ENCODE measurements at places on chromosomes 11 and 22.
A peak's percentile ranks its signal among the peaks of the same experiment; 100 is the strongest.

DNA sequence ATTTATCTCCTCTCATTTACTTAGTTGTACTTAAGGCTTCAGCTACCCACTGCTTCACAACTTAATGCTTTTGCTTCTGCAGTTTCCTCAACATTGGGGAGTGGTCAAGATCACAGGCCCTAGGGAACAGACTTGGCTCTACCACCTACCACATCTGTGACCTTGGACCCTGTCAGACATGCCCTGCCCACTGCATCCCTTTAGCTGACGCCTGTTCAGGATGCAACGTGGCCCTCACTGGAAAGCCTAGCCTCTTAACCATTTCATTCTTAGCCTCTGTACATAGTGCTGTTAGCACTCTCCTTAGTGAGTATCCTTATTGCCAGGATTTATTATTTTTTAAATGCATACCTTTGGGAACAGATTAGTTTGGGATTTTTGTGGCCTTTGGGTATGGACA is 34.4 kb downstream of the TNRC6B start:
- no peak overlapping the region for H3K27ac ChIP-seq
- no peaks in the 10 kb centered on the region for H3K36me3 ChIP-seq
- H3K4me3 ChIP-seq, result no peak overlapping the region
- no peak for DNase-seq

- H3K4me1 ChIP-seq, result no peaks in the 10 kb centered on the region
- no peak overlapping the region for H3K27ac ChIP-seq
- no peaks in the 10 kb centered on the region for H3K27me3 ChIP-seq
- H3K4me3 ChIP-seq, result no peak overlapping the region
- peaks cover 88% of the 10 kb centered on the region for H3K36me3 ChIP-seq
- no peak for DNase-seq
These were observed 17.2 kb downstream of the DLAT start for GRCh38 chr11:112042161-112042960.

DNA sequence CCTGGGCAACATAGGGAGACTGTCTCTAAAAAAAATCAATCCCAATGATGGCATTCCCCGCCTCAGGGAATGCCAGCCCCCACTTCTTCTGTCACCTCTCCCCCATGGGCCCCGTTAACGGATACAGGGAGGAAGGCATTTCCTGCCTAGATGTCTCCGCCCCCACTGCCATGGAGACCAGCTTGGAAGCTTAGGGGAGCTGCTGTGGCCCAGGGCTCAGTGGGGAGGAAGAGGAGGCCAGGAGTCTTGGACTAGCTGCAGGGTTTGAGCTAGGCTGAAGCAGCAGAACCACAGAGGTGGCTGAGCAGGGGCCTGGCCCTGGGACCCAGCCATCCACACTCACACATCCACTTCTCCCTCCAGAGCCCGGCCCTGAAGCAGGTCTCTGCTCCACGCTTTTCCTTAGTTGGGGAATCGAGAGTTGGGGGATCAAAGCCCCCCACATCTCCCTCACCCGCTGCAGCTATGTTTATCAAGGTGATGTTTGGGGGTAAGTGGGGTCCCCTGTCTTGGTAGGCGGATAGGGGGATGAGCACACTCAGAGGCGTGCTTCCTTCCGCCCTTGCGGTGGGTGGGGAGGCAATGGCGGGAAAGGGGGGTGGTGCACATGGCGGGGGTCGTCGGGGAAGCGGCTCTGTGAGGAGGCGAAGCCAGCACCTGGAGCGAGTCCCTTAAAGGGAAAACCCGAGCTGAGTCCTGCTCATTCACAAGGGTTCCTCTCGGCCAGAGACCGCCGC is at the start of gene C22orf15:
C22orf15 (plus strand) TSS at position 149 of the 737 bp plus-strand sequence; CDS start at position 466, 317 bp downstream.
- H3K27ac ChIP-seq, result no peak within 1 kb of the TSS
- H3K36me3 ChIP-seq, result no peaks in the 10 kb centered on the region
- peak within 1 kb of the TSS; percentile 28 for H3K4me3 ChIP-seq
- no peaks in the 10 kb centered on the region for H3K27me3 ChIP-seq
- no peak for DNase-seq

DNA sequence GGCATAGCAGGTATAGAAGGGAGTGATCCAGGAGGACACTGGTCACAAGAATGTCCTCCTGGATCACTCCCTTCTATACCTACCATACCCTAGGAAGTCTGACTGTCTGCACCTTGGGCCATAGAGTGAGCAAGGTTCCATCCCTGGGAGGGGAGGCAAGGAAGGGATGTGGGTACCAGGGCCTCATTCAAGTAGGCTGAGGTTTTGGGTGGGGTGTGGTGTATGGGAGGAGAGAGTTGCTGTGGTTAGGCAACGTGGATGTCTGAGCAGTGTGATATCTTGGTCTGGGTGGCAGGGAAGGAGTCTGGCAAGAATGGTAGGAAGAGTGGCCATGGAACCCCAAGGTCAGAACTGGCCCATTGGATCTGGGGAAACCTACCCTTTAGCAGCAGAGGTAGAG is 13.2 kb downstream of the PPFIBP2 start:
- H3K36me3 ChIP-seq, result no peaks in the 10 kb centered on the region
- H3K4me3 ChIP-seq, result no peak overlapping the region
- peaks cover 16% of the 10 kb centered on the region for H3K4me1 ChIP-seq
- no peak overlapping the region for H3K27ac ChIP-seq
- no peak for DNase-seq
- no peaks in the 10 kb centered on the region for H3K27me3 ChIP-seq

DNA sequence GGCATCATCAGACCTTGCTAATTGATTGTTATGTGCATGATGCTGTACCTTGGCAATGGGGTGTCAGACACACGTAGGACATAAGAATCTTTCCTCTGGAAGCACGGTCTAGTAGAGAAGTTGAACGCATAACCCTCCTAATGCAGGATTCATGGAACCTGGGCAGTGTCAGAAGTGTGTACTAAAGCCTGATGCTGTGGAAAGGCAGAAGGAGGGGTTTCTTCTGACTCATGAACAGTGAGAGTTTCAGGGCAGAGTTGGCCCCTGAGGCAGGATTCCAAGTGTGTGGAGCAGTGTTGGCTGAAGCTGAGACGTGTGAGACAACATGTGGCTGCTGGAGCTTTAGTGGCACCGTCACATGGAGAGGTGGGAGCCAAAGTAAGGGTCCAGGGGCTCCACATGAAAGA is 3.5 kb downstream of the PANX1 start:
- H3K27me3 ChIP-seq, result no peaks in the 10 kb centered on the region
- peaks cover 65% of the 10 kb centered on the region for H3K4me1 ChIP-seq
- no peak overlapping the region for H3K27ac ChIP-seq
- H3K4me3 ChIP-seq, result no peak overlapping the region

- peaks cover 25% of the 10 kb centered on the region for H3K27me3 ChIP-seq
- no peak overlapping the region for H3K27ac ChIP-seq
- peaks cover 20% of the 10 kb centered on the region for H3K4me1 ChIP-seq
- DNase-seq, result no peak
These were observed 2.4 kb upstream of the MN1 start for GRCh38 chr22:27803841-27804415.

DNA sequence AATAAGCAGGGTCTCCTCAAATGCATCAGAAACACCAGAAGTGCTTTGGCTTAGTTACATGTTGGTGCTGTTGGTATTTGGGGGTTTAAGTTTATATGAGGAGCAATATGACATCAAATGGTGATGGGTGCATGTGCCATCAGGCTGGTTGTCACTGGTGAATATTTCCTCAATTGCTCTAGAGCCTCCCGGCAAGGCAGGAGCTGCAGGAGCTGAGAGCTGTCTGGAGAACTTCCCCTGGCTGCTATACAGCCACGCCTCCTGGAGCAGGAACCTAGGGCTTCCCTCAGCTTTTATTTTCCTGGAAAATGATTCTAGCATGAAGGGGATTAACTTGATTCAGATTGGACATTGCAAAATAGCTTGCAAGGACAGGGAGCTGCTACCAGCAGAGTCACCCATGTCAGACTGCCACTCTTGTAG is 15.8 kb downstream of the IGLL5 start:
- H3K27me3 ChIP-seq, result no peaks in the 10 kb centered on the region
- H3K4me1 ChIP-seq, result no peaks in the 10 kb centered on the region
- H3K27ac ChIP-seq, result no peak overlapping the region
- no peak overlapping the region for H3K4me3 ChIP-seq
- no peaks in the 10 kb centered on the region for H3K36me3 ChIP-seq
- DNase-seq, result no peak

DNA sequence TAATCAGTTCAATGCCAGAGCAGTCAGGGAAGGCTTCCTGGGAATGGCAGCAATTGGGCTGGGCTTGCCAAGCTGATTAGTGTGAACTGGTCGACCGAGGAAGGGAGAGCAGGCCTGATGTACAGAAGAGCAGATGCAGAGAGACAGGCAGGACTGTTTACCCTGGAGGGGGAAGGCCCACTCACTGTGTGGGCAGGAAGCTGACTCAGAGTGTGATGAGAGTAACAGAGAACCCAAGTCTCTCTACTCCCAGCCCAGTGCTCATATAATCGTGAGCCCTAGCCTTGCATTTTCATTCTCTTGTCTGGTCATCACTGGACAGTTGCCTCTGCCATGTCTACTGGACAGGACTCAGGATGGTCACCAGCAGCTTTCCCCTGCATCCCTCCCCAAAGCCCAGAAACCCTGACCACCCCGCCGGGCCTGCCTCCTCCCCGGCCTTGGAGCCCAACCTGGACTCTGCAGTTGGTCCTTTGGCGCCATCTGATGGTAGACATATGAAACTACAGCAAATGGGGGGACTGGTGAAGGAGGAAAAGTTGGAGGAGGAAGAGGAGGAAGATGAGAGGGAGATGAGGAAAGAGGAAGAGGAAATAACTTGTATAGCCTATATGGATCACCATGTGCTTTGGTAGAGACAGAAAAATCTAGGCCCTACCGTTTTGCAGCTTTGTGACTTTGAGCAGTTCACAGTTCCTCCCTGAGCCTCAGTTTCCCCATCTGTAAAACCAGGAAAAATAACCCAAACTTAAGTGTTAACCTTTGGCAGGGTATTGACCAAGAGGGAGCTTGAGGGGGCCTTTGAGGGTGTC is 43.4 kb upstream of the PRDM11 start:
- H3K4me1 ChIP-seq, result peaks cover 6% of the 10 kb centered on the region
- H3K4me3 ChIP-seq, result no peak overlapping the region
- peaks cover 5% of the 10 kb centered on the region for H3K27me3 ChIP-seq

- no peaks in the 10 kb centered on the region for H3K4me1 ChIP-seq
- no peak overlapping the region for H3K4me3 ChIP-seq
- peak overlapping the region; percentile 3 for H3K27ac ChIP-seq
- no peaks in the 10 kb centered on the region for H3K27me3 ChIP-seq
- peaks cover 16% of the 10 kb centered on the region for H3K36me3 ChIP-seq
These were observed 14.2 kb downstream of the SMPD1 start for GRCh38 chr11:6404342-6405051.

GRCh38 chr22:24390576-24390975 is 36.8 kb upstream of the ADORA2A start:
- no peak overlapping the region for H3K4me3 ChIP-seq
- no peaks in the 10 kb centered on the region for H3K27me3 ChIP-seq
- DNase-seq, result no peak
- H3K4me1 ChIP-seq, result peaks cover 47% of the 10 kb centered on the region

DNA sequence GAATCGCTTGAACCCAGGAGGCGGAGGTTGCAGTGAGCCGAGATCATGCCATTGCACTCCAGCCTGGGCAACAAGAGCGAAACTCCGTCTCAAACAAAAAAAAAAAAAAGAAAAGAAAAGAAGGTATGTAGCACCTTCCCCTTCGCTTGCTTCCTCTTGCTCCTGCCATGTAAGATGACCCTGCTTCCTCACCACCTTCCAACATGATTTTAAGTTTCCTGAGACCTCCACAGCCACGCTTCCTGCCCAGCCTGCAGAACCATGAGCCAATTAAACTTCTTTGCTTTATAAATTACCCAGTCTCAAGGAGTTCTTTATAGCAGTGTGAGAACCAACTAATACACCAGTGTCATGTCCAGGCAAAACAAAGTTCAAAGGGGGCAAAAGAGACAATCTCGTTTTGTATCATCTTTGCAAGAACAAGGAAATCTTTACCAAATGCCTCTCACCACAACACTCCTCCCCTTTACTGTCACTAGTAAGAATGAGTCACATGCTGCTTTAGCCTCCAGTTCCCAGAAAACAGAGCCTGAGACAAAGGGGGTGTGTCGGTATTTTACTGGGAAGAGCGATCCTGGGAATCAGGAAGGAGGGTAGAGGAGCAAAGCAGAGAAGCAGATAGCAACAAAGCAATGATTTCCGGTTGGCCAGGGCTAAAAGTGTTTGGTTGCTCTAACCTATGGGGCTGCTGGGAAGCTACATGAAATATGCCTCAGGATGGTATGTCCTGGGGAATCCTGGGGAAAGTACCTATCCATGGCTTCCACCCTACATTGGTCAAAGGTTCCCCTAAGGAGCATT is 10.5 kb upstream of the MCHR1 start:
- H3K4me1 ChIP-seq, result no peaks in the 10 kb centered on the region
- no peak overlapping the region for H3K4me3 ChIP-seq
- DNase-seq, result no peak
- no peak overlapping the region for H3K27ac ChIP-seq

DNA sequence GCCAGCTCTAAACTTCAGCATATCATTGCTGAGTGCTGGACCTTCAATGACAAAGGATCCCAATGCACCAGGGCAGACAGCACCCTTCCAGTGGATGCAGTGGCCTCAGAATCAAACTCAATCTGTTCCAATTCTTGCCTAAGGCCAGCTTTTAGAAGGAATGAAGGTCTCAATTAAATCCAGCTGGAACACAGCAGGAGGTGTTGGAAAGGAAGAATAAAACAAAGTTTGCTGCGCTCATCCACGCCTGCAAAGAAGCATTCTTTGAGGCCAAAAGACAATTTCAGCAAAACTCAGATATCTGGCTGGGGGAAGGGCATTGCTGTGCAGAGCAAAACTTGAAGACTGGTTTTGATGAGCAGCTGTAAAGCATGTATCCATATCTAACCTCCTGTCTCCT is 120.7 kb downstream of the CCDC81 start:
- H3K27ac ChIP-seq, result no peak overlapping the region
- no peaks in the 10 kb centered on the region for H3K4me1 ChIP-seq
- no peaks in the 10 kb centered on the region for H3K27me3 ChIP-seq
- no peak for DNase-seq
- no peak overlapping the region for H3K4me3 ChIP-seq

DNA sequence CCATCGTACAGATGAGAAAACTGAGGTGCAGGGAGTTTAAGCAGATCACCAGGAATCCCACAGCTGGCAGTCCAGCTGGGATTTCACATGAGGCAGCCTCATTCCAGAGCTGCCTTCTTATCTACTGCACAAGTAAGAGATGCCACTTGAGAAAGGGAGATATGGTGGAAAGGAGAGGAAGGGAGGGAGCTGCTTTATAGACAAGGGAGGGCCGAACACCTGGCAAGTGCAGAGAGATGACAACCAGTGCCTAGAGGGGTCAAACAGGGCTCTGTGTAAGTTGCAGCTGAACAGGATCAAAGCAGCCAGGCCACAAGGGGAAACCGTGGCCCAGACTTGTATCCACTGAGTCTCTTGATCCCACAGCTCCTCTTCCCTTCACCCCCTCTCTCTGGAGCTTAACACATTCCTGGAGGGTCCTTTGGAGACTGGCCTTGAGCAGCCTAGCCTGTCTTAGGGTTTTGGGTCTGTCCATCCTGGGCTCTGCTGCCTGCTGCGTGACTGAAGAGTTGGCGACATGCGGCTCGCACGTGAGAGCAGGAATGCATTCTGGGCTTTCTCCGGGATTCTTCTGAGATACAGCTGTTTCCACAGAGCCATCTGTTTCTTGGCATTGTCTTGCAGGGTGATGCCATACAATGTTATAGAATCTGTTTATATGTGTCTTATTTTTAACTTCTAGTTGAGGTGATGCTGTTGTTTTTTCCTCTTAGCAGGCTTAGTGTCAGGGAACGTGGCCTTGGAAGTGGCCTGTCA is 268.5 kb upstream of the SYN3 start:
- H3K27ac ChIP-seq, result no peak overlapping the region
- no peaks in the 10 kb centered on the region for H3K36me3 ChIP-seq
- H3K4me1 ChIP-seq, result no peaks in the 10 kb centered on the region

All from upper lobe of right lung (tissue), 1 donor.